CD4-positive, alpha-beta T cell treated with Interleukin-17A for 4 hours (primary cell): ENCODE measurements at places on chromosomes 12 and 14.

GRCh38 chr12:12123036-12123604, 52.4 kb downstream of the BCL2L14 start:
- no peak for DNase-seq

GRCh38 chr14:46053221-46053620, 598.4 kb downstream of the RPL10L start:
- DNase-seq = no peak

GRCh38 chr12:12718853-12719252, 1.7 kb downstream of the CDKN1B start:
- DNase-seq = peak; percentile 45

- no peak for DNase-seq
These were observed 512 bp downstream of the ACTR10 start for GRCh38 chr14:58200480-58200841.

GRCh38 chr12:42584651-42585111, 4.9 kb downstream of the PRICKLE1 start:
- DNase-seq = no peak

DNA sequence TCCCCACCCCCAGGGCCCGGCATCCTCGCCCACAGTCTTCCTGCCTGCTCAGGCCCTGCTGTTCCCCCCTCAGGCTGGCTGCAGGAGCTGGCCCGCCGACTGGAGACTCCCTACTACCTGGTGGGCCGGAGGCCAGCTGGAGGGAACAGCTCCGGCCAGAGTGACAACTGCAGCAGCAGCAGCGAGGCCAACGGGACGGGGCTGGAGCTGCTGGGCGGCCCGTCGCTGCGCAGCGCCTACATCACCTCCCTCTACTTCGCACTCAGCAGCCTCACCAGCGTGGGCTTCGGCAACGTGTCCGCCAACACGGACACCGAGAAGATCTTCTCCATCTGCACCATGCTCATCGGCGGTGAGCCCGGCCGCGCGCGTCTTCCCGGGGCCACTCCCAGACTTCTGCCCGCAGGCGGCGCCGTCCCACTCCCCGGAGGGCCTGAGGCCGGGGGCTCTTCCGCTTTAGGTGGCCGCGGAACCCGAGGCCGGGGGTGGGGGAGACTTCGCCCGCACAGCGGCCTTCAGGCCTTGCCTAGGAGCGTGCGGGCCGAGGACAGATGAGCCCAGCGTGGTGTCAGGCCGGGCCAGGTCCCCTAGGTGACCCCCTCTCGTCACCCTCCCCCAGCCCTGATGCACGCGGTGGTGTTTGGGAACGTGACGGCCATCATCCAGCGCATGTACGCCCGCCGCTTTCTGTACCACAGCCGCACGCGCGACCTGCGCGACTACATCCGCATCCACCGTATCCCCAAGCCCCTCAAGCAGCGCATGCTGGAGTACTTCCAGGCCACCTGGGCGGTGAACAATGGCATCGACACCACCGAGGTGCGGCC, 10.2 kb downstream of the KCNH3 start:
- DNase-seq = peak; percentile 55

GRCh38 chr12:77152623-77153193, 87.3 kb upstream of the E2F7 start:
- DNase-seq = no peak

DNA sequence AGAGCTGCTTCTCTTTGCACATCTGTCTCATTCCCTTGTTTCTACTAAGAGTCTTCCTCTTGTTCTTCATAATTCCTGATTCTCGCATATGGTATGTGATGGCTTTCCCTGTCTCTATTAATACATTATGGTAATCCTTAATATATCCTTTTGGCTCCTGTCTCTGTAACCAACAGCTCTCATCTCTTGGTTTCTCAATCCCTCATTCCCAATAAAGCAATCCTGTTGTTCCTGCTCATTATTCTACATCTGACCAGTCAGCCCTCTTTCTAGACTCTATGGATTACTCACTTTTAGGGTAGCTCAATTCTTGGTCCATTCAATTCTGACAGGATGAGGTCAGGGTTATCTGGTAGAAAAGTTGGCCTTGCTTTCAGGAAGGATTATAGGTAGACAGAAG, 349.9 kb downstream of the LRIG3 start:
- no peak for DNase-seq

DNA sequence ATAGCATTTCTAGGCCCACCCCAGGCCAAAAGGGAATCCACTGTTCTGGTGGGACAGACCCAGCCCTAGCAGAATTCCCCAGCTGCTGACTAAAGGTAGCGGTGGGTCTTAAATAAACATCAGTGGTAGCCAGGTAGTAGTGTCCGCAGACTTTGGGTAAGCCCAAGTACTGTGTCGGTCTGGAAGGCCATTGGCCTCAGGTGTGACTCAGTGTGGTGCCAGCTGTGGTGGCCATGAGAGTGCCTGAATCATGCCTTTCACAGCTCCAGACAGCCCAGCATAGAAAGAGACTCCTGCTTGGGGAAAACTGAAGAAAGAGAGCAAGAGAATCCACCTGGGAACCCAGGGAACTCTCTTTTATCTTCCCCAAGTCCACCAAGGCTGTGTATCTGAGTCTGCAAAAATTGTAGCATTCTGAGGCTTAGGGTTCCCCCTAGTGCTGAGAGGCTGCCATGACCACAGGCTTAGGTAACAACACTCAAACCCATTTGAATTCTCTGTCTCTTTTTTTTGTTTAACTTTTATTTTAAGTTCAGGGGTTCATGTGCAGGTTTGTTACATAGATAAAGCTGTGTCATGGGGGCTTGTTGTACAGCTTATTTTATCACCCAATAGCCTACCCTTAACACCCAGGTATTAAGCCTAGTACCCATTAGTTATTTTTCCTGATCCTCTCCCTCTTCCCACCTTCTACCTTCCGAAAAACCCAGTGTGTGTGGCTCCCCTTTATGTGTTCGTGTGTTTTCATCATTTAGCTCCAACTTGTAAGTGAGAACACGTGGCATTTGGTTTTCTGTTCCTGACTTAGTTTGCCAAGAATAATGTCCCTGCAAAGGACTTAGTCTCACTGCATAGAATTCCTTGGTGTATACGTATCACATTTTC, 16.7 kb upstream of the CD163L1 start:
- peak; percentile 53 for DNase-seq

DNA sequence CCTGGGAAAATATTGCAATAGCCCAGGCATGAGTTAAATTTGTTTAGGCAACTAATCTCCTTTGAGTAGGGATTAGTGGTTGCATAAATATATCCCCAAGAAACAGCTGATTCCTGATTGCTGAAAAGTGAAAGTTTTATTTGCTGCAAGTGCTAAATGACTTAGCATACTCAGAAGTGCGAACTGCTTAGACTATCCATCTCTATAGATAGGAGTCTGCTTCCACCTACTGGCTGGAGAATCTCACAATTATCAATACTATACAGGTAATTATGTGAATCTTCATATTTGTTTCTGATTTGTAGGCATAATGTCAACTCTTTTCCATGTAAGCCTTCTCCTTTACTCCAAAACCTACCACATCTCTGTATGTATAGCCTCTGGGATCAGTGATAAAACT, 12.0 kb upstream of the SLCO1B3 start:
- DNase-seq = no peak
